Nucleus accumbens (tissue), 56 donors: ENCODE measurements at places on chromosomes 2 and 18.

DNA sequence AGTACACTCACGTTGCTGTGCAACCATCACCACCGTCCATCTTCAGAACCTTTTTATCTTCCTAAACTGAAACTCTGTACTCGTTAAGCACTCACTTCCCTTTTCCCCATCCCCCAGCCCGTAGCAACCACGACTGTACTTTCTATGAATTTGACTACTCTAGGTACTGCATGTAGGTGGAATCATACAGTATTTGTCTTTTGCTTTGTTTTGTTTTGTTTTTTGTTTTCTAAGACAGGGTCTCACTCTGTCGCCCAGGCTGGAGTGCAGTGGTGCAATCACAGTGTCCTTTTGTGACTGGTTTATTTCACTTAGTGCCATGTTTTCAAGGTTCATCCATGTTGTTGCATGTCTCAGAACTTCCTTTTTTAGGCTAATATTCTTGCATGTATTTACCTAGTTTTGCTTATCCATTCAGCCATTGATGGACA is 7.0 kb upstream of the TYMS start:
- no peak for DNase-seq

DNA sequence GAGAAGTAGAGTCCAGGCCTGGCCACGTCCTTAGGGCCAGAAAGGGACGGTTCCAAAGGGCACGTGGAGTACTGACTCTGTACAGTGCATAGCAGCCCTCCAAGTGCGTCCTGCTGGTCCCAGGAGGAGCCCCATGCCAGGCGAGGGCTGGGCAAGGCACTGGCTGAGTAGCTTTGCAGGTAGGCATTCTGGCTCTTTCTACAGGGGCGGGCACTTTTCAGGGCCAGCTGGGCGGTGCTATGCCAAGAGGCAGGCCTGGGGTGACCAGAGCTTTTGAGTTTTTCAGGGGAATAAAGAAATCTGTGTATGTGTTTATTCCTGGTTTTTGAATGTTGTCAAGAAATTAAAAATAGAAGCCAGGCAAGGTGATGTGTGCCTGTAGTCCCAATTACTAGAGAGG is 15.4 kb upstream of the GLI2 start:
- DNase-seq, result no peak

DNA sequence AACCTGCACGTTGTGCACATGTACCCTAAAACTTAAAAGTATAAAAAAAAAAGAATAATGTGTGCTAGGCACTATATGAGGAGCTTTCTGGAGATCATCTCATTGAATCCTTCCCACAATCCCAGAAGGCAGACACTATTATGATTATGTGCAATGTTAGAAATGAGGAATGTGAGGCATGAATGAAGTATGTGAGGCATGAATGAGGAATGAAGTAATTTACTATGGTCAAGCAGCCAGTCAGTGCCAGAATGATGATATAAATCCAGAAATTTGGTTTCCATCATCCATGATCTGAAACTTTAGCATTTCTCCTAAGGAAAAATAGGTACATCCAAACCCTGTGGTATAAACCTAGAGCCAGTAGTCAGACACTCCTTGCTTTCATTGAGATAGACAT is 42.0 kb downstream of the CCDC148 start:
- no peak for DNase-seq

DNA sequence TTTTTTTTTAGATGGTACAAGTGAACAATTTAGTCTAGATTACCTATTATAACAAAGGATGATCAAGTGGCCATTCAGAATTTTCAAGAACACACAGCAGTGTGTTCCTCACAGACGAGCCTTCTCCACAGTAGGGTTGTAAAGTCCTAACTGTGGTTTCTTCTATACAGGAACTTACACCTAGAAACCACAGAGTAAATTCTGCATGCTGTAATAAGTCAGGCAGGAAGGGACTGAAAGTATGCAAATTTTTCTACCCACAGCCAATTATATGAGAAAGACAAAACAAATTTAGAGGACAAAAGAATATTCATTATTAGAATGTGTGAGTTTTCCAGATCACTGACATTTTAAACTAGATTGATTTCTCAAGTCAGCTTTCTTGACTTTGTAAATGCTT is 99.5 kb downstream of the RBMS1 start:
- no peak for DNase-seq

GRCh38 chr2:102418421-102418961 is 4.5 kb upstream of the IL18RAP start:
- DNase-seq, result no peak

DNA sequence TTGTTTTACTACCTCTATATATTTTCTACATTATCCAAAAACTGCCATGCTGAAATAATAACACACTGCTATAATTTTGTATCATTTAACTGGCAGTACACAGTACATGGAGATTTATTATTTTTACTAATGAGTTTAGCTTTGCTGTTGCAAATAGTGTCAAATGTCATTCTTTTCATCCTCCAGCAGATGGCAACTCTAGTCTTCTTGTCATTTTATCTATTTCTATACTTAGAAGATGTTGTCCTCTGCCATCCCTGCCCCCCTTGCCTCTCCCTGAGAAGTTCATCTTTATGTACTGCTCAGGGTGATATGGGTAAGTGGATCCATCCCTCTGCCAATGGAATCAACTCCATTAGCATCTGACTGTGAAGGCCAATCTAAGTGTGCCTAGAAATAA is 21.7 kb upstream of the LRRTM1 start:
- DNase-seq, result no peak

GRCh38 chr2:121284463-121285449 is at the start of gene TFCP2L1:
Gene TFCP2L1, minus strand, starts transcription at chr2:121285202. Its CDS starts 93 bp downstream, at chr2:121285109.
- DNase-seq, result no peak

DNA sequence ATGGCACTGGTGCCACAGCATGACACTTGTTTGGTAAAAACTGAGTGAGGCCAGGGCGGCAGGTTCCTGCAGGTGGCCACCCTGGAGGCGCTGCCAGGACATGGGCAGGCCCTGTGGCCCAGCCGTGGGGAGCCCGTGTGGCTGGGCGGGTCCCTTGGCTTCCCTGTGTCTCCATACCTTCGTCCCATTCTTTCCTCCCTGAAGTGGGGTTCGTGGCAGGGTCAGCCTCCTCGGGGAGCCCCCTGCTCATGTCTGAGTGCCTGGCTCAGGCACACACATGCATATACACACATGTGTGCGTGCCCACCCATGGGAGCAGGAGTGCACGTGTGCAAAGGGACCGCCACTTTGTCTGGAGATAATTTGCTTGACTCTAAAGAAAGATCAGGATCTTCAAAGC is 86.5 kb upstream of the HDAC4 start:
- DNase-seq, result no peak

DNA sequence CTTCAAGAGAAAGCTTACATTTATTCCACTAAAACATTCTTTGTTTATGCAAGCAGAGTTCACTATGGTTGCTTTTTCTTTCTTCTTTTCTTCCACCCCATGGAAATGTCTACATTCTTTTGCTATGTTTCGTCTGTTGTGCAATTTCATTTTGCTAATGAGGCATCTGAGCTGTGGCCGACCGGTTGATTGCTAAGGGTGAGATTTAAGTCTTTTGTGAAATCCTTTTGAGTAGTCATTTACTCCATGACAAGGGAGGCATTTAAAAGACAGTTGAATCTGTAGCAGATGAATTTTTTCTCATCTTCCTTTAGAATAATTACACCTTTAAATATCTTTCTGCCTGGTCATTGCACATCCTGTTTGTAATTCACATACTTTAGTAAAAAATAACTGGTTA is 324.1 kb upstream of the THUMPD2 start:
- no peak for DNase-seq

- no peak for DNase-seq
Observed at GRCh38 chr18:46250812-46251173, 146.6 kb downstream of the HAUS1 start.

DNA sequence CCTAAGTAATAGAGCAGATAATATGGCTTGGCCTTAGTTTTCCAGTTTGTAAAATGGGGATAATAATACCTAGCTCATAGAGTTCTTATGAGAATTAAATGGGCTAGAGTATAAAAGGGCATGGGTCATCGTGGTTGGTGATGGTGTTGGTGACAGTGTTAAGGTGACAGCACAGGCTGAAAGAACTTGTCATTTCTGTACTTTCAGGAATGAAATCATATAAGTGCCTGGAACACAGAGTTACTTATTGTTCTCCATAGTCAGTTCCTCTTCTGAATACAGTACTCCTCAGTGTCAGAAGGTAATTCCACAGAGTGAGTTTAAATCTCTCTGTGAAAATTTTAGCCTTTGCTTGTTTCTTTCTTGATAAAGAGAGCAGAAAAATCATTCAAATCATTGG is 42.4 kb downstream of the KIF5C start:
- DNase-seq, result no peak

GRCh38 chr2:101657787-101658186 is 39.7 kb upstream of the MAP4K4 start:
- no peak for DNase-seq

GRCh38 chr18:37434161-37434860 is 131.3 kb downstream of the CELF4 start:
- DNase-seq, result no peak

DNA sequence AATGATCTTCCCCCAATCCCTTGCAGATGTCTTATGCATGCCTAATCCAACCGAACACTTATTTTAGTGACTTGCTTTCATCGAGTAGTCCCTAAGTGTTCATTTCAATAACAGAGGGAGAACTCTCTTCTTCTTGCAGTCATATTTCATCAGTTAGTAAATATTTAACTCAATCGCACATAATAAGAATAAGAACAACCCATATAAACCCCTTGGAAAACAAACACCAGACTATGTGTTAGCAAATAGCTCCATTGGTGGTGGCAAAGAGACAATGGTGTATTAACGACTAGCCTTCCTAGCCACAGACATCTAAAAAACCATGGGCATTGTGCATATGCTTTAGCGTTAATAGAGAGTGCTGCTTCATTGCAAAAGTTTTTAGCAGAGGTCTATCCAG is 725.8 kb downstream of the BCL11A start:
- no peak for DNase-seq

GRCh38 chr2:50783111-50783510 is 248.8 kb downstream of the NRXN1 start:
- no peak for DNase-seq

GRCh38 chr18:56992777-56993176 is 154.1 kb upstream of the BOD1L2 start:
- no peak for DNase-seq

GRCh38 chr2:71852141-71852711 is 295.4 kb downstream of the CYP26B1 start:
- no peak for DNase-seq

- no peak for DNase-seq
Observed at GRCh38 chr2:240477916-240478315, 42.5 kb downstream of the GPC1 start.

DNA sequence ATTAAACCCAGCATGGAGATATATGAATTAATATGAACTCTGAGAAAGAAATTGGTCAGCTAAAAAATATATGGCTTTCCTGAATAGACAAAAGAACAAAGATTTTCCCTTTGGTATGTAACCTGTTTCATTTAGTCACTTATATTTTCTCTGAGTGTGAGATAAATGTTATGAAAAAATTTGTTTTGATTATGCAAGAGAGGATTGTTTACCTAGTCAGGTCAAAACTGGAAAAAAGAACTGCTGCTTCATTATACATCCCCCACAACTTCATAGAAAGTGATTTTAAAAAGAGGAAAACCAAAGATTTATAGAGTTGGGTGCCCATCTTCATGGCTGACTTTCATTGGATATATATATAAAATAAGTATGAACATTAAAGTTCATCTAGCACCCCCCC is 242.2 kb upstream of the FN1 start:
- DNase-seq, result no peak

DNA sequence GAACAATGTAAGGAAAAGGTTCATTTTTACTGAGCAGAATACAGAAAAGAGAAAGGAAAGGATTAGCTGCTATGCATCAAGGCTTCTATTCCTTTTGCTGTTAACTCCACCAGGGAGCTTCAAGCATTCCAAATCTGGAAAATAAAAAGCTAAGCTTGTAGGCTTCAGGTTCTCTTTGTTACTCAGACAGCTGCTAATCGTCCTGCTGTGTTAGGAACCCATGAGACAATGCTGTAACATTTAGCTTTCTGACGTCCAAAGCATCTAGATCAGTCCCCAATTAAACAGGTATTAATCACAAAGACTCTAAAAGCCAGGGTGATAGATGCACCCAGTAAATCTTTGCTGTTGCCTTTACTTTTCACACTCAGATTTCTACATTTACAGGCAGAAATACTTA is 103.8 kb downstream of the EPHA4 start:
- DNase-seq, result no peak
